Mesothelial cell of epicardium (in vitro differentiated cells): ENCODE measurements at places on chromosomes 4 and X.

GRCh38 chr4:54662901-54663585, 5.3 kb downstream of the KIT start:
- DNase-seq, result no peak

DNA sequence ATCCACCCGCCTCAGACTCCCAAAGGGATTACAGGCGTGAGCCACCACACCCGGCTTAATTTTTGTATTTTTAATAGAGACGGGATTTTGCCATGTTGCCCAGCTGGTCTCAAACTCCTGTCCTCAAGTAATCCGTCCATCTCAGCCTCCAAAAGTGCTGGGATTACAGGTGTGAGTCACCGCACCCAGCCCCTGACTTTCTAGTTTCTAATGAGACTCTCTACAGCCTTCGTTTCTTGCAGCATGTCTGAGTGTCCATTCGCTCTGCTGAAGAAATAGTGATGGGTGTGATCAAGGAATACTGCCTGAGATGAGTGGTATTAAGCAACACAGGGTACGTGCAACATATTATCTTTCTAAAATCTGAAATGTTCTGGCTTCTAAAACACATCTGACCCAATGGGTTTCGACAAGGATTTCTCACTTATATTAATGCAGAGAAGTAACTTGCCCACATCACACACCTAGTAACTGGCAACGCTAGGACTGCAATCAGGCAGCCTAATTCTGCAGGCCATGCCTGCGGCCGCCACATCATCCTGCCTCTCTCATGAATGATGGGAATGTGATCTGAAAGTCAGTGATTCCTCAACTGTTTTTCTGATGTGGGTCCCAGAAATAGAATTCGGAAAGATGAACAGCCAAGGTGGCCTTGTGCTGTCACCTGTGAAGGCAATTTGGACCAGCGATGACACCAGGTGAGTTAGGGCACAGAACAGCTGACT, 74.3 kb downstream of the RBM47 start:
- no peak for DNase-seq

- DNase-seq, result no peak
Observed at GRCh38 chr4:120915336-120915735, 7.2 kb downstream of the PRDM5 start.

DNA sequence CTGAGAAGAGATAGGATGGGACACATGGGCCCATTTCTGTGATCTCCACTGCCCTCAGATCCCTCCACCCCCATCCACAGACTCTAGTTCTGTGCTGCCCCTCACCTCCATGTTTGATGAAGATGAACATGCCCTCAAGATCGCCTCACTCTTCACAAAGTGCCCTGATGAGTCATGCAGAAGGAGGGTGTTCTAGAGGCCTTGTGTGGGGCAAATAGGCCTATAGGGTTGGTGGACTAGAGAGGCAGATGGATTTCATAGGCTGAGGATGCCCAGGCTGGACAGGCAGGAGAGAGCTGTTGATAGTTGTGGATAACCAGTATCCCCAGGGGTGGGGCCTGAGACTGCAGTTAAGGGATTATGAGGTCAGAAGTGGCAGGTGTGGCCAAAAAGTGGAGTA, at the start of gene CXorf65:
Gene CXorf65, minus strand, starts transcription at position 314 of the 400 bp plus-strand sequence. Its CDS starts 184 bp downstream, at position 130.
- DNase-seq, result no peak

DNA sequence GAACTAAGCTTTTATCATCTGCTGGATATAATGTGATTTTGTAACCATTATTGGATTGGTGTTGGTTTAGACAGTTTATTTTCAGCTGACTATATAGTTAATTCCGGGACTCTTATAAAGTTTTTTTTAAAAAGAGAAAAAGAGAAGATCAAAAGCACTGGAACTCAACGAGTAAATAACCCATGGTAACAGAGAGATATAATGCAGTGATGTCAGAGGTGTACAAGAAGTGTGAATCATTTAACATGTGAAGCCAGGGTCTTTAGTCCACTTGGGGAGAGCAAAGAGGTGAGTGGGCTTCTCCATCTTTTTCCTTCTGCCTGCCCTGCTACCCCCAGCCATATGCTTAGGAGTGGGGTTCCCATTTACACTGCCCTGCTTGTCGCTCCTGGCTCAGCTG, 3.2 kb downstream of the TMEM165 start:
- DNase-seq, result no peak

GRCh38 chr4:54085284-54085683, 14.7 kb upstream of the GSX2 start:
- DNase-seq, result no peak

DNA sequence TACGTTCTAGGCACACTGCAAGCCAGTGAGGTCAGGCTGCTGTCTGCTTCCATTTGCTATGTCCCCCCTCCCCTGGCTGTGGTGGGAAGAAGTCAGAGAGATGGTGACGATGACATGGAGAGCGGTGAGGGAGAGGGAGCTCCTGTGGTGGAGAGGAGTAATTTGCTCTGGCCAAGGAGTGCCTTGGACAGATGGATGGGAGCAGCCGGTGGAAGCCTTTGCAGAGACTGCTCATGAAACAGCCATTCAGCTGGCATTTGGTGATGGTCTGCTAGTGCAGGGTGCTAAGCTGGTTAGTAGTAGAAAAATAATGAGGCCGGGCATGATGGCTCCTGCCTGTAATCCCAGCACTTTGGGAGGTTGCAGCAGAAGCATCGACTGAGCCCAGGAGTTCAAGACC, 124.1 kb downstream of the FHDC1 start:
- no peak for DNase-seq

DNA sequence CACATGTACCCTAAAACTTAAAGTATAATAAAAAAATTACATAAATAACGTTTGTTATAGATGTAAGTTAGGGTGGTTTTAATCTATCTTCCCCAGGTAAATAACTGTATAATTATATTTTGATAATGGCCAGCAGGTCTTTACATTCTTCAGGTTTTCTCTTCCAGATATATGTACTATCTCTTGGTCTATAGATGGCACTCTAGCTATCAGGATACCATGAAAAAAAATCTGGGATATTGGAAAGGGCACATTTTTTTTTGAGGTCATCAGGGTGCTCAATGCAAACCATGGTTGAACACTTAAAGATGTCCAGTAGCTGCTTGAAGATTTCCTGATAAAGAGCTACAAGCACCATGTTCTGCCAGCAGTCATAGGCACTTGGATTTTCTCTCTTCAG, 15.6 kb upstream of the ADH4 start:
- DNase-seq, result no peak

- DNase-seq, result no peak
Observed at GRCh38 chr4:40204507-40205258, 7.9 kb downstream of the RHOH start.

DNA sequence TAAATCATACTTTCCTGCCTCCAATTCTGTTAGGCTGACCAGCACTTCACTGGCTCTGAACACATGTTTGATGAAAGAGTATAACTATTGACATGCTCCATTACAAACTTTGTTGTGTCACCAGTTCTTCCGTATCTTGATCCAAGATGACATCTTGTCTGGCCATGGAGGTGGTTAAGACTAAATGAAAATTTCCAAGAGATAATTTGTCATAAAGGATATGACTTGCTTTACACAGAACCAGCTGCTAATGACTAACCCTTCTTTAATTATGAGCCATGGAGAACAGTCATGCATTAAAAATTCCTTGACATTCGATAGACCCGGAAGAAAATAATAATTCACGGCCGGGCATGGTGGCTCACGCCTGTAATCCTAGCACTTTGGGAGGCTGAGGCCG, 17.7 kb upstream of the N4BP2 start:
- no peak for DNase-seq

DNA sequence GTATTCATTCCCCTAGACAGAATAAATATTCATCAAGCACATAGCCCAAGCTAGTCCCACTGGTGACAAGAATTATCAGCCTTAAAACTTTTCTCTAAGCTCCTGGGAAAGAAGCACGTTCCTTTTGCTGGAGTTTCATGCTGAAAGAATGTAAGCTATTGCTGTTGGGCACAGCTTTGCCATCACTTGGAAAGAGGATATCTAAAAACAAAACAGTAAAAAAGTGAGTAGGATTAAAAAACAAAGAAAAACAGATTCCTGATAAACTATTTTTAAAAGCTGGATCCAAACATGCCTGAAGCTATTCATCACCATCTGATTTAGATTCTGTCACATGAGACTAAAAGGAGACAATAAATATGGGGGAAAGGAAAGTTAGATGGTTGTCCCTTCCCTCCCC, 176.8 kb downstream of the SCFD2 start:
- no peak for DNase-seq

DNA sequence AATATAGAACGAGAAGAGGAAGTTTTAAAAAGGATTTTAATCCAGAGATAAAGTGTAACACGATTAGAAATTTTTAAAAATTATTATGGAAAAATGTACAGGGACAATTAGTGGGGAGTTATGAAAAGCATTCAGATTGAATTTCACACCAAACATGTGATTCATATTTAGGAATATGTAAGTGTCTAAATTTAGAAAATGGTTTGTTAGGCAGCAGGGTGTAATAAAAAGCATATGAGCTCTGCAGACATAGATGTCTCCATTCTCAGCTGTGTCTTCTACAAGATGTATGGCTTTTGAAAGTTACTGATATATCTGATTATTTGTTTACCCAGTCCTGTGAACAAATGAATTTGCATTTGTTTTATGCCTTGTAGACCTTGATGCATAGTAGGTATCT, 638.9 kb upstream of the AGA start:
- DNase-seq, result no peak

GRCh38 chr4:13415068-13415785, 68.9 kb downstream of the RAB28 start:
- no peak for DNase-seq

GRCh38 chrX:46582966-46583365, 9.4 kb downstream of the CHST7 start:
- no peak for DNase-seq

DNA sequence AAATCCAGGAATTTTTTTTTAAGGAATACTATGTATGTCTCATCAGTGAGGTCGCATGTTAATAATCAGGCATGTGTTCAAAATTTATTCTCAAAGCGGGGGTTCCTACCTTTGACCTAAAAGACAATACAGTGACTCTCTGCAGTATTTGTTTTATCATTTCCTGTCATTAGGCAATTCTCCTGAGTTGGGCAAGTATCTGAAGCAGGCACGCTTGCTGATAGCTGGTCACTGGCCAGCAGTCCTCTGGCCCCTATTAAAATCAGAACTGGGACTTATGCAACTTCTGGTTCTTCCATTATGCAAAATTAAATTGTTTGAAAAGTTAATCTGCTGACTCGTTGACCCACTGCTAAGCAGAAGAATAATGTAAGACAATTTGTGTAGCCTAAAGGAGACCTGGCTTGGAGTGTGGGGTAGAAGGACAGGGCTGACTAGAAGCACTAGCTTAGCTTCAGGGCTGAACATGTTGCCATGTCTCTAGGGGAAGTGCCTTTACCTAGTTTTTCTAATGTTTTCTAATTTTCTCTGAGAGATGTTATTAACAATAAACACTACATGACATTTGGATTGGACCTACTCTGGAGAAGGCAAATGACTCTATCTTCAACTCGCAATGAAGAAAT, 36.0 kb upstream of the GABRA2 start:
- DNase-seq, result no peak

DNA sequence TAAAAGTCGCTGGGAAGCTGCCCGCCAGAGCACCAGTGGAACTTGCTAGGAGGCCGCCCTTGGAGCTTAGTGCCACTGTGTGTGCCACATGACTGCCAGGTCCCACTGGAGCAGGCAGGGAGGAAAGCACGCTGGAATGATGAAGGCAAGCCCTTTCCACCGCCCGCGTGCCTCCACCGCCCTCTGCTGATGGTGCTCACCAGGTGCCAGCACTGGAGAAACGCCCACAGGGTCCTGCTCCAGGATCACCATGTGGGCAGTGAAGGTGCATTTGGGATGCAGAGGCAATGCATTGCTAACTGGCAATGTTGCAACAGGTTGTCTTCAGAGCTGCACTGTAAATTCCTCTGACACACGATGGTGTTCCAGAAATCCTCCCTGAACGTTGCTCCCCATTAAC, 76.3 kb downstream of the SHROOM2 start:
- no peak for DNase-seq

GRCh38 chrX:31298916-31299315, 227.1 kb upstream of the FTHL17 start:
- DNase-seq, result no peak

DNA sequence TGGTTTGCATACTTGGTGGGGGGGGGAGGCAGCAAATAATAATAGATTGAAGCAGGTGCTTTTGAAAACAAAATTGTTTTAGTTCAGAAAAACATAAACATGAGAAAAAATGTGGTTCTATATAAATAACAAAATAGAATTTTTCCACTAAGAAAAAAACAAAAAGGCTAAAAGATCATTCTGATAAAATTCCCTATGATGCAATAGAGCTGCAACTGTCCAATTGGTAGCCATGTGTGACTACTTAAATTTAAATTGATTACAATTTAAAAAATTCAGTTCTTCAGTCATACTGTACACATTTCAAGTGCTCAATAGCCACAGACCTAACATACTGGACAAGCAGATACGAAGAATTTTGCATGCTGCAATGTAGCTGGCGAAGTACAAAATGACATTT, 11.0 kb downstream of the TRMT10A start:
- DNase-seq, result no peak

GRCh38 chr4:13203101-13203500, 281.0 kb downstream of the RAB28 start:
- DNase-seq, result no peak

DNA sequence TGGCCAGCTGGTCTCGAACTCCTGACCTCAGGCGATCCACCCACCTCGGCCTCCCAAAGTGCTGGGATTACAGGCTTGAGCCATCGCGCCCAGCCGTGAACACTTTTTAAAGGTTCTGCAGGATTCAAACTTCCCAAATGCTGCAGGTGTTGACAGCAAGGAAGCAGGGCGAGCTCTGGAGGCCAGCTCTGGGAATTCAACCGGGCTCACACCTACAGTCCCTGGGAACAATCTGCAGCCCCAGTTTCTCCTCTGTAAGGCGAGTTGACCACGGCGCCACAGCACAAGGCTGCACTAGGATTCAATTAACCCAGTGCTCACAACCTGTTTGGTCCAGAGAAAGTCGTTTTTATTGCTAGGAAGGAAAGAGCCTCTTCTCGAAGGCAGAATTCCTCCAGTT, 1.6 kb downstream of the MTNR1A start:
- DNase-seq, result no peak

GRCh38 chrX:58025979-58026378, 115.7 kb upstream of the ZXDA start:
- no peak for DNase-seq

GRCh38 chrX:148755111-148755510, 254.7 kb downstream of the AFF2 start:
- DNase-seq, result no peak

DNA sequence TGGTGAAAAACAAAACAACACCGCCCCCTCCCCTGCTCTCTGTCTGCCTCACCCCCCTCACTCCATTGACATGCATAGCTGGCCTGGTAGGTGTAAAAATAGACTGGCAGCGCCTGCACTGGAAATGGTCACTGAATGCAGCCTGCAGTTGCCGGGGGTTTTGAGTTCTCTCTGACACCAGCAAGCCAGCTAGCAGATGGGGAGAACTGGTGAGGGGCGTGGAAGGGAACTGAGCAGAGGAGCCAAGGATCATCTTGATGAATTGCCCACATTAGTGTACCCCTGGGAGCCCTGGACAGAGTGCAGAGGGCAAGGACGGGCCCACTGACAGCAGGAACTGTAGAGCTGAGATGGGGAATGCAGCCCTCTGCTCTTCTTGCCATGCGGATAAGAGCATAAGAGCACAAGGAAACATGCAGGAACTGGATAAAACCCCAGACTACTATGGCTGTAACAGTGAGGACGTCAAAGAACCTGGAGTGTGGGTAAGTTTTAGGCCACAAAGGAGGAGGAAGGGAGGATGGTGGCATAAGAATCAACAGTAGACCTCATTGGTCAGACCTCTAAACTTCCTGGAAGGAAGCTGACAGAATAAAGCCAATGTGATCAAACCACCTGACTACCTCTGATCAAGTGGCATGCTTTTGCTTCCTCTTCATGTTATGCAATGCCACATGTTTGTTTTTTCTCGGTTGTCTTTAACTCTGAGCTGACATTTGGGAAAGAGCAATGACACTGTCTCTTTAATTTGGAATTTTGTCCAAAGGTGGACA, 96.3 kb downstream of the ANK2 start:
- DNase-seq, result no peak
